ENCODE measurements at places on chromosomes 7 and 10. TPM values are rescaled to one million over a fixed set of nuclear protein-coding genes. Genes with fewer than 3 reads are reported as not detected.

HOXA11 gene
- polyA plus RNA-seq: not detected

NYAP1 gene
- 3.0 TPM for polyA plus RNA-seq

DNA sequence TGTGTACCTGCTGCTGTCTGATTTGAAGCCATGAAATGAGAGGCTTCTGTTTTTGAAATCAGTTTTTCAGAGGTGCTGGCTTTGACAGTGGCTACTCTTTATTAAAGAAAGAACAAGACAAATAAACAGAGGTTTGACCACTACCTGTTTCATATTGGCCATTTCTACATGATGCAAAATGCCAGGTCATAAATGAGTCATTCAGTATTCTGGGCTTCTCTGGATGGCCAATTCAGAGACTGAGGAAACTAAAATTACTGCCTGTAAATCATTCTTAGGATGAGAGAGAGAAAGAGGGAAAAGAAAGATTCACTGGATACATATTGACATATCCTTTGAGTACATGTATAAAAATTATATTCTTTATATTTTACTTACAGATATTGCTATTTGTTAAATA, 303.3 kb upstream of the ETV1 start:
- DNase-seq: no peak

DNA sequence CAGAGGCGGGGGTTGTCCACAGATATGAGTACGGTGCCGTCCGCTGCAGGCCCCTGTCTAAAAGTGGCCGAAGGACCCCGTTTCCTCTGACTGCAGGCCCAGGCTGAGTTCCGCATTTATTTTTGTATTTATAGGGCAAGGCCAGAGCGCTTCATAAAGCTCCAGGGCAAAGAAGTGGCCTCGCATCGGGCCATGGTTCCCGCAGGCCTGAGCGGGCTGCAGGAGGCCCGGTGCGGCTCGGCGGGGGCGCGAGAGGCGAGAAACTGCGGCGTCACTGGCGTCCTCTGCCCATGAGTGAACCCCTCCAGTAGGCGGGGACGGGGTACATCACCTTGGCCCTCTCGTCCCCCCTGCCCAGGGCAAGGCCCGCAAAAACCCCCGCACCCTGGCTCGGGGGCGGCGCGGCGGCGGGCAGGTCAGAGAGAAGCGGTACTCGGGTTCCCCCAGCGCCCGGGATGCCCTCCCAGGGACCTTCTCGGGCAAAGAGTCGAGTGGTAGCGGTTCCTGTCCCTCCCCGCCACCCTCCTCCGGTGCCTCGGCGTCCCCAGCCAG, 355.7 kb downstream of the DNAJB6 start:
- DNase-seq: no peak

- no peak for DNase-seq
These were observed 1073.6 kb downstream of the XPNPEP1 start for GRCh38 chr10:108849688-108850087.

MYL10 gene
- polyA plus RNA-seq: 0.55 TPM

GRCh38 chr7:77958436-77958835, 159.9 kb downstream of the PHTF2 start:
- no peak for DNase-seq

RHOBTB1 gene
- 54.7 TPM for polyA plus RNA-seq
